Putamen (tissue), 1 donor: ENCODE measurements at places on chromosomes 12 and 14.

DNA sequence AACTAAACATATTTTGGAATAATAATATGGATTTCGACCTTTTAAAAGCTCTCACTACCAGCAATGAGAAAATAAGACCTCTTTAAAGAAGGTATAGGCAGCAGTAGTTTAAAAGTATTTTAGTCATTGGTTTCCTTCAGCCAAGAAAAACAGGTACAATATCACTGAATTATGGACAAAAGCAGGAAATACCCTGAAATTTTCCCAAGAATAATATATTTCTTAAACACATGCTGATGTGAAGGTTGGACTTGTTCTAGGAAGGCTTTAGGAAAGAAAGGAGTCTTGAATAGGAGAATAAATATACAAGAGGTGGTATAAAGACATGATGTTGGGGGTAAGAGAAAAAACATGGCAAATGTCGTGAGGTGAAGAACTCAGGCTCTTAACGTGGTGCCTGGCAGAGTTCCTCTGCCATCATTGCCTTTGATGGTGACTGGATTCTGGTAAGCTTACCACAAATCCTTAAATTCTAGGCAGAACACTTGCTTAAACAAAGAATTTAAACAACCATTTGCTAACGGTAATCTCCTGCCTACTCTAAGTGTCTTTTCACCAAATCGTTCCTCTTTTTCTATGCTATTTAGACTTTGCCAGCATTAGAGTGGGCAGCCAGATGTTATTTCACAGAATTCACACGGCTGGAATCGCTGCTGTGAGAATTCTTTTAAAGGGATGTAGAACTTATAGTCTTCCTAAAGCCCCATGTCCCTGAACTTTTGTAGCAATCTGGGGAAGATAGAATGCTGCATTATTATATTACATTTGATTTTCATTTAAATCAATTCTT, 11.9 kb upstream of the NUDT4 start:
- DNase-seq, result no peak

DNA sequence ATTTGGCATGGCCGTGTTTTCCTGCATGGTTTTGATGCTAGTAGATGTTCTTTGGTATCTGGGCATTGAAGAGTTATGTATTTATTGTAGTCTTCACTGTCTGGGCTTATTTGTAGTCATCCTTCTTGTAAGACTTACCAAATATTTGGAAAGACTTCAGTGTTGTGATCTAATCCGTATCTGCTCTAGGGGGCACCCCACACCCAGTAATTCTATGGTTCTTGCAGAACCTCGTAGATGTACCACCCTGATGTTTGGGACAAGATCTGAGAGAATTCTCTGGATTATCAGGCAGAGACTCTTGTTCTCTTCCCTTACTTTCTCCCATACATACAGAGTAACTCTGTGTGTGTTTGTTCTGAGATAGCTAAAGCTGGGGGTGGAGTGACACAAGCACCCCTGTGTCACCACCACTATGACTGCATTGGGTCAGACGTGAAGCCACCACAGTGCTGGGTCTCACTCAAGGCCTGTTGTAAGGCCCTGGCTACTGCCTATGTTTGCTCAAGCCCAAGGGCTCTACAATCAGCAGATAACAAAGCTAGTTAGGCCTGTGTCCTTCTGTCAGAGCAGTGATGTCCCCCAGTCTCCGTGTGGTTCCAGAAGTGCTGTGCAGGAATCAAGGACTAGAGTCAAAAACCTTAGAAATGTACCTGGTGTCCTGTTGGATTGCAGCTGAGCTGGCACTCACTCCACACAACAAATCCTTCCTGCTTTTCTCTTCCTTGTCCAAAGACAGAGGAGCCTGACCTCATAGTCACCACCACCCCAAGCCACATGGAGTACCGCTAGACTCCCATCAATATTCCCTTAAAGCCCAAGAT, 9.6 kb downstream of the RDH16 start:
- DNase-seq, result no peak

- no peak for DNase-seq
Observed at GRCh38 chr14:104326848-104327247, 188.5 kb downstream of the KIF26A start.

GRCh38 chr14:33332497-33332896, 393.8 kb downstream of the NPAS3 start:
- peak; percentile 86 for DNase-seq

DNA sequence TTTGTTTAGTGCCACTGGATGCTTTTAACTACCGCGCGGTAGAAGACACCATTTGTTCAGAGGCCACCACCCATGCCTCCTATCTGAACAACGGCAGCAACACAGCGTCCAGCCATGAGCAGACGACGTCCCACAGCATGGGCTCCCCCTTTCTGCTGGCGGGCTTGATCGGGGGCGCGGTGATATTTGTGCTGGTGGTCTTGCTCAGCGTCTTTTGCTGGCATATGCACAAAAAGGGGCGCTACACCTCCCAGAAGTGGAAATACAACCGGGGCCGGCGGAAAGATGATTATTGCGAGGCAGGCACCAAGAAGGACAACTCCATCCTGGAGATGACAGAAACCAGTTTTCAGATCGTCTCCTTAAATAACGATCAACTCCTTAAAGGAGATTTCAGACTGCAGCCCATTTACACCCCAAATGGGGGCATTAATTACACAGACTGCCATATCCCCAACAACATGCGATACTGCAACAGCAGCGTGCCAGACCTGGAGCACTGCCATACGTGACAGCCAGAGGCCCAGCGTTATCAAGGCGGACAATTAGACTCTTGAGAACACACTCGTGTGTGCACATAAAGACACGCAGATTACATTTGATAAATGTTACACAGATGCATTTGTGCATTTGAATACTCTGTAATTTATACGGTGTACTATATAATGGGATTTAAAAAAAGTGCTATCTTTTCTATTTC, 93.2 kb downstream of the FLRT2 start:
- no peak for DNase-seq

- DNase-seq, result peak; percentile 68
Observed at GRCh38 chr12:569803-570434, 93.3 kb downstream of the NINJ2 start.

DNA sequence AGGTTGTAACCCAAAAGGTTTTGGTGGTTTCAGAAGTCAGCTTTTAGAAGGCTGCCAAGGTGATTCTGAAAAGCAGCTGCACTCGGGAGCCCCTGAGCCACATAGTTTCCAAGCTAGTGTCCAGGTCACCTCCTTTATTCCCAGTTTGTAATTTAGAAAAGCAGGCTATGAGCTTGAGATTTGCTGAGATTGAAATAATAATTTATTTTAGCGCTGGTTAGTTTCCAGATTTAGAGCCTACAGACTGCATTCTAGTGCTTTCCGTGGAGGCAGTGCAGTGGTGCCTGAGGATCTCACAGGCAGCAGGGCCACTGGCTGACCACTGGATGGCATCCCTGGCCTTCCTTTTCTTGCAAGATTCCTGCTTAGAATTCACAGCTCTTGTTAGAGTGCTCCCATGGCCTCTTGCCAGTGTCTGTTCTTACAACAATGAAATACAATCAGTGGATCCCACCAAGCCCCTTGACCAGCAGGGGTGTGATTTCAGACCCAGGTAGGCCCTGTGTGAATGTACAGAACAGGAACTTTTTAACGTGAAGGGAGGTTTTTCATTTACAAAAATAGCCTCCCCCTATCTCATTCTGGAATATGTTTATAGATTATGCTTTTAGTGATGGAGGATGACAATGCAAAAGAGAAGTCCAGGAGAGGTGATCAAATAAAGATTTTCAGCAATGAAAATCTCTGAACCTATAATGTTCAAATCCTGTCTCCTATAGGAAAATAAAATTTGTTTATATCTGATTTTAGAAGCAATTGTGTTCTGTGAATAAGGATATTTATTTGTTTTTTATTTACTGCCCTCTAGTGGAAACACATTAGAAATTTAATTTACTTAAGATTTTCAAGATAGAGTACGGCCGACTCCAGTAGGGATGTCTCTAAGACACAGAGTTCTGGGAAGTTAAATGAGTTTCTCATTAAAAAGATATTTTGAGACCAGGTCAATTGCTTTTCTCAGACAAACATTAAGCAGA, 362.1 kb upstream of the STXBP6 start:
- peak; percentile 54 for DNase-seq

GRCh38 chr12:108629824-108630476, 3.7 kb downstream of the SELPLG start:
- no peak for DNase-seq

DNA sequence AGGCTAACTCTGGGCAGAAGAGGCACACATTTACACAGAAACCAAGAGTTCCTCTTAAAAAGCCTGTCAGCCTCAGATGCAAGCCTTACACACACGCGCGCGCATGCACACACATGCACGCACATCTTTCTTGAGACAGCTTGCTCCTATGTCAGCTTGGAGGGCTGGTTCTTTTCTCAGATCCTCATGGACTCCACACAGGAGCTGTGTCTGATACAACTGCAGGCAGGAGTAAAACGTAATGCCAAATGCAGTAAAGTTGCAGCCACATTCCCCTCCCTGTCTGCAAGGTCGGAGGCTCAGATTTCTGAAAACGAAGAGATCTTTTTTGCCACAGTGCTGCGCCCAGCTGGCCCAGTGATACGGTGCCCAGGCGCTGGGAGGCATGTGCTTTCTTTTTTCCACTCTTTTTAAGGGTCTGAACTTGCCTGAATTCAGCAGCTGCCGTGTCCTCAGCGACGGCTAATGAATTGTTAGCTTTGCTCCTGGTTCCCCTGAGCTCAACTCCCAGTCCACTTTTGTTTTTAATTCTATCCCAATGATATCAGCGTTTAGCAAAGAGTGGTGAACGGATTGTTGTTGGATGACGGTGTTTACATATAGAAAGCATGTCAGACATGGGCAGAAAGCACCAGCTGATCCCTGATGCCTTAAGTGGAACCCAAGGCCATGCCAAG, 72.9 kb upstream of the FOXN3 start:
- no peak for DNase-seq

DNA sequence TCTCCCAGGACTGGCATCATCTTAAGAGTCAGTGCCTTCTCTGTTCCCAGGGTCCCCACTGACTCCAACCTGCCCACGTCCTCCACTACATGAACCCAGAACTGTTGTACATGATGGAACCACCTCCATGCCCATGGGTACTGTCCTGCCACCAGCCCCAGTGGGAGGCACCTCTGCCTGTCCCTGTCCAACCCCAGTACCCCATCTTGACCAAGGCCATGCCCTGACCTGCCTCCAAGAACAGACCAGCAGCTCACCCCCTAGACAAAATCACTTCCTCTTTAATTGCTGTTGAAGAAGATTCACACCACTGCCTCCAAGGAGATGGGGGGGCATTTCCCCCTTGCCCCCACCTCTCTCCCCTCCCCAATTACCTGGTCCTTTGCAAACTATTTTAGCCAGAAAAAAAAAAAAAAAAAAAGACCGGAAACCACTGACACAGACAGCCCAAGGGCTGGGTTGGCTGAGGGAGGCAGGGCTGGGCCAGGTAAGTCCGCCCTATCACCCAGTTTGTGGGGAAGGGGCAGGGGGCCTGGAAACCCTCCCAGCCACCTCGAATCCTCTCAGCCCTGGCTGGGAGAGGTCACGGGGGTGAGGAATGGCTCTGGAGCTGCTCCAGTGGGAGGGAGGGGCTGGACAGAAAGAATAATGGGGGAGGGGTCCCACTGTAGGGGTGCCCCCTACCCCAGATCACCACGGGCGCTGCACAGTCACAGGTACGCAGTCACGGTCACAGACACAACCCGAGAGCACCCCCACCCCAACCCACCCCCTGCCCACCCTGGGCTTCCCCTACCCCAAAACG, 13.4 kb downstream of the AGAP2 start:
- no peak for DNase-seq

GRCh38 chr12:117874842-117875434, 93.9 kb downstream of the KSR2 start:
- DNase-seq, result peak; percentile 54

- DNase-seq, result no peak
Observed at GRCh38 chr14:75461755-75462349, 34.0 kb downstream of the JDP2 start.

- no peak for DNase-seq
Observed at GRCh38 chr12:84607170-84607819, 305.3 kb downstream of the SLC6A15 start.

DNA sequence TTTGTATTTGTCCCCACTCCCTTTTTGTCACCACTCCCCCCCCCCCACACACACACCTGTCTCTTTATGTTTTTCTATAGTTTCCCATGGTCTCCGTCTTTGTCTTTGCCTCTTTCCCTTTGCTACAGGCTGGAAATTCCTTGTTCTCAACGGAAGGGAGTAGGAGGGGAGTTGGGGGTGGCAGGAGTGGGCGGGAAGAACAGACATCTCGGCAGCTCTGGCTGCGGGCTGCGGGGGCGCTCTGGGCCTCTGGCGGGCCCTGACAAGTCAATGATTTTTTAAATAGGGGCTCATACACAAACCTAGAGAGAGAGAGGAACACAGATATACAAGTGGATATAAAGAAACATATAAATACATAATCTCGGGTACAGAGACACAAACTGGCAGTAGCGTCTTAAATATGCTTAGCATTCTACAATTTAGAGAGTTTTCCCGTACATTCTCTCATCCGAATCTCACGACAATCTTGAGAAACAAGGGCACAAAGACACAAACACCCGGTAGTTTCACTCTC, 2.4 kb upstream of the NAB2 start:
- DNase-seq, result peak; percentile 81

GRCh38 chr14:24430682-24431568, 1.2 kb downstream of the KHNYN start:
- DNase-seq, result no peak

DNA sequence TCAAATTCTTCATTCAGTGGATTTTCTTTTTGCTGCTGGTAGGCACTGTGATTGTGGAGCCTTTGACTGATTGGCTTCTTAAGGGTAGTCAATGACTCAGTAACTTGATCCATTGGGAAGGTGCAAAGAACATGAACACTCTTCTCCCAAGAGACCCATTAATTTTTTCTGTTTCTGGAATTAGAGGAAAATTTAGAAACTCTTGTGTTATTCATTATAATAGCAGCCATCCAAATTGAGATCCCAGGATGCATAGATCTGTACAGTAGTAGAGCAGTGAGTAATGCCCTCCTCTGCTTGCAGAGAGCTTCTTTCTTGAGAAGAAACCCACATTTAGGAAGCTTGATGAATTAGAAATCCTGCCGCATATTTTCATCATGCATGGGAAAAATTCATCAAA, 63.9 kb downstream of the MYRFL start:
- no peak for DNase-seq

GRCh38 chr14:100376751-100377171, 53.6 kb downstream of the SLC25A47 start:
- no peak for DNase-seq

GRCh38 chr12:12715459-12716150, 1.6 kb upstream of the CDKN1B start:
- DNase-seq, result no peak

DNA sequence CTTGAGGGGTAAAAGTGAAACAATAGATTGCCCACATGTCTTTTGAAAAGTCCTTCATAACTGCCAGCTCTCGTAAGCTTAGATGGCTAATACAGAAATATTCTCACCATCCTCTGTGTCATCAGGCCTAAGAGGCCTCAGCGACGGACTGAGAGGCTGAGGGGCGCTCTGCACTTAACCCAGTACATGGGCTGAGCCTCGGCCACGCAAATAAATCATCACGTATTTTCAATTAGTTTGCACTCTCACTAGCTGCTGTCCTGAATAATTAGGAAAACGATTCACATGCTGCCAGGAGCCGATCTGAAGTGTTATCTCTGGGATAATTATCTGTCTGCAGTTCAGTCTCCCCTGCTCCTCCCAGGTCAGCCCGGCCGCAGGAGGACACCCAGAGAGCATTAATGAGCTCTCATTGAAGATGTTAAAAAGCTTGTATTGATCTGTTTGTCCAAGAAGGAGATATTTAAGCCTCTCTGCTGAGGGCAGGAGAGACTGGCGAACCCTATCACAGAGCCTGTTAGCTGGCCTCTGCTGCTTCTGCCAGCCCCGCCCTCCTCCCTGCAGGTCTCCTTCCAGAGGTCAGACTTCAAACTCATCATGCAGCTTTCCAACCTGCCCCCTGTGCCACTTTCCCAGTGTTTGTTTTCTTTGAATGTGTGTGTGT, 1051.3 kb downstream of the VRK1 start:
- no peak for DNase-seq
